ENCODE measurements at places on chromosomes 2 and 18.

- DNase-seq, result no peak
Measured at GRCh38 chr18:5173646-5174045, 23.4 kb downstream of the AKAIN1 start.

GRCh38 chr2:200616193-200616592 is 30.4 kb downstream of the AOX1 start:
- peak; percentile 18 for DNase-seq

DNA sequence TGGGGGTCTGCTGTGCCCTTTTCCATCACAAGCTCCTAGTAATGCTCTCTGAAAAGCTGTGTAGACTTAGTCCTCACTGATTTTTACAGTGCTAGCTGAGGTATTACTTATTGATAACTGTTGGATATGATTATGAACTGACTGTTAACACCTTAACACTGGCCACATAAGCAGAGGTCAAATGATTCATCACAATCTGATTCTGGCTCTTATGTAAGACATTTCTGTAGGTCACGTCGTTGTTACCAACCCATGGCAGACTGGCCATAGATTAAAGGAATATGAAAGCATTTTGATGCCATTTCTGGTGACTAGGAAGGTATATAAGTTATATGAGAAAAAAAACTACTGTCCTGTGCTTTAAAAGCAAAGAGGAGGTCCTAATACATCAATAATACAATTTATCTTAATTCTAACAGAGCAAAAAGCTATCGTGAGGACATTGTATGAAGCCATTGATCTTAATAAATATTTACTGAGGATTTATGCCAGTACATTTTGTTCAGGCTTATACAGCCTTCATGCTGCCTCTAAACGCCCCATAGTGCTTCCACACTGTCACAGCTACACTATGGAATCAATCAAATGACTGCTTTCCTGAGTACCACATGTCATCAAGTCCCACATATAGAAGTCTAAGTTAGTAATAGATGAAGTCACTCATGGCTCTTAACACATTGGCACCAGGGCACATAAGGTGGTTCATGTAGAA is 6.9 kb upstream of the RND3 start:
- no peak for DNase-seq

GRCh38 chr2:68556381-68556780 is 87.0 kb upstream of the PROKR1 start:
- DNase-seq, result no peak

GRCh38 chr18:15198116-15198389 is 450.1 kb downstream of the ANKRD30B start:
- no peak for DNase-seq

DNA sequence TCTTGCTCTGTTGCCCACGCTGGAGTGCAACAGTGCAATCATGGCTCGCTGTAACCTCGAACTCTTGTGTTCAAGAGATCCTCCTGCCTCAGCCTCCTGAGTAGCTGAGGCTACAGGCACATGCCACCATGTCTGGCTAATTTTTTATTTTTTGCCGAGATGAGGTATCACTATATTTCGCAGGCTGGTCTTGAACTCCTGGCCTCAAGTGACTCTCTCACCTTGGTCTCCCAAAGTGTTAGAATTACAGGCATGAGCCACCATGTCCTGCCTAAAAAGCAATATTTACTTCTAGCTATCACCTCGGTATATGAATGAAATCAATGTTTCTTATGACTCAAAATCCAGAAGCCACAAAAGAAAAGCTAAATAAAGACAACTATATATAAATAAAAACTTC is 2.2 kb downstream of the BUB1 start:
- no peak for DNase-seq
